Mesangial cell (primary cell): ENCODE measurements at places on chromosomes 16 and 17. TPM values are rescaled to one million over a fixed set of nuclear protein-coding genes. Genes with fewer than 3 reads are reported as not detected.

The LHX1 gene
- 31.1 and 36.5 TPM in 2 replicates for total RNA-seq

The MAP2K4 gene
- 18.6 and 21.0 TPM in 2 replicates for total RNA-seq

The ZNF469 gene
- 8.5 and 11.7 TPM in 2 replicates for total RNA-seq

The RAB26 gene
- 0.65 and 5.7 TPM in 2 replicates for total RNA-seq

The LDHD gene
- 2.4 TPM in 1 of 2 replicates, not detected in the other for total RNA-seq

The BTBD17 gene
- total RNA-seq = not detected in 2 replicates

The TP53TG3D gene
- total RNA-seq = not detected in 2 replicates

The TP53TG3 gene
- not detected in 2 replicates for total RNA-seq

The KLHL10 gene
- not detected in 2 replicates for total RNA-seq
